ENCODE measurements at places on chromosomes 13 and 19.

GRCh38 chr19:45501730-45502014 lies 3.4 kb downstream of the PPM1N start:
- DNase-seq = no peak

DNA sequence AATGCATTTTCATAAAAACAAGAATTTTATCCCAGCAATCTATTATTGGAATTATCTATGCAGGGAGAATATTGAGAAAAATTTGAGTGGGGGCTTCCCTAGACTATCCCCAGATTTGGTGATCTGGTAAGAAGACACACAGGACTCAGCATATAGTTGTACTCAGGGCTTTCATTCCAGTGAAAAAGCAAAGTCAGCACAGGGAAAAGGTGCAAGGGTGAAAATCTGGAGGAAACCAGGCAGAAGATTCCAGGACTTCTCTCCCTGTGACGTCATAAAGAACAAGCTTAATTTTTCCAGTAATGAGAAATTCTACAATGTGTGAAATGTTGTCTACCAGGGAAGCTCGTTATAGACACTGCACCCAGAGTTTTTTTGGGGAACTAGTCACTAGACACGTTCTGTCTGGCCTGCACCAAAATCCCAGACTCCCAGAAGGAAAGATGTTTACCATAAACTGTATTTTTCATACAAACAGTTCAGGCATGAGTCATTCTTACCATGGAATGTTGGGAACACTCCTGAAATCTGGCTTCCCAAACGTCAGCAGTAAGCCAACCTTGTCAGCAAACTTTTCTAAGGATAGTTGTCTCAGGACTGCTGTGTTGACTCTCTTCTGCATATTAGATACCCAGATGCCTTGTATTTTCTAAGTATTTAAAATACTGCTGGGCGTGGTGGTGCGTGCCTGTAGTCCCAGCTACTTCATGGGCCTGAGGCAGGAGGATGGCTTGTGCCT lies 107.4 kb downstream of the DNAJC3 start:
- DNase-seq = no peak

DNA sequence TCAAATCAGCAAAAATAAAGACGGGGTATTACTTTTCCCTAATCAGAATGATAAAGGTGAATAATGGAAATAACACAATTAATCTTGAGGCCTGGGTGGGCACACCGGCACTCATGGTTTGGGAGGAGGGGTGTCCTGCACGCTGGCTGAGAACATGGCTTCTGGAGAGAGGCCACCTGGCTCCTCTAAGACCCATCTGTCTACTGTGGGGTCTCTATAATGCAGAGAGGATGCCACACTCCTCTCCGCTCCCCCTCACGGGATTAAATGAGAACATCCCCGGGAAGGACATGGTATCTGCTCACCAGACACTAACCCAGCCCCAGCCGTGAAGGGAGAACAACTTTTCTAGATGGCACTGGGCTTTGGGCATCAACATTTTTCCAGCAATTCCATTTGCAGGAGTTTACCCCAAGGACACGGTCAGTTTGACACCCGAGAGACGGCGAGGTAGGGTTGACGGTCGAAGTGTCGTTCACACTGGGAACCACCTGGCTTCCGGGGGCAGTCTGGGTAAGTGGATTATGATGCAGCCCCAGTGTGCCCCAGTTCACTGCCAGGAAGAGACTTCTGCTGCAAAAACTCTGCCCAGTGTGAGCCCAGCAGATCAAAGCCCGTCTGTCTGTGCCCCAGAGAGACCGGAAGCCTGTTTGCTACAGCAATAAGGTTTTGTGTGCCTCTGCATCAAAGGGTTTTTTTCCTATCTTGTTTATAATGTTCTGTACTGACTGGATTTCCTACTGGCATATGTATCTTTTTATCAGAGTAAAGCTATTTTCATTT lies 56.6 kb downstream of the CEBPG start:
- peak; percentile 81 for DNase-seq

- no peak for DNase-seq
These were observed 379.9 kb downstream of the LIG4 start for GRCh38 chr13:107835339-107836018.

- DNase-seq = no peak
These were observed 12.5 kb upstream of the MZF1 start for GRCh38 chr19:58585442-58586132.

DNA sequence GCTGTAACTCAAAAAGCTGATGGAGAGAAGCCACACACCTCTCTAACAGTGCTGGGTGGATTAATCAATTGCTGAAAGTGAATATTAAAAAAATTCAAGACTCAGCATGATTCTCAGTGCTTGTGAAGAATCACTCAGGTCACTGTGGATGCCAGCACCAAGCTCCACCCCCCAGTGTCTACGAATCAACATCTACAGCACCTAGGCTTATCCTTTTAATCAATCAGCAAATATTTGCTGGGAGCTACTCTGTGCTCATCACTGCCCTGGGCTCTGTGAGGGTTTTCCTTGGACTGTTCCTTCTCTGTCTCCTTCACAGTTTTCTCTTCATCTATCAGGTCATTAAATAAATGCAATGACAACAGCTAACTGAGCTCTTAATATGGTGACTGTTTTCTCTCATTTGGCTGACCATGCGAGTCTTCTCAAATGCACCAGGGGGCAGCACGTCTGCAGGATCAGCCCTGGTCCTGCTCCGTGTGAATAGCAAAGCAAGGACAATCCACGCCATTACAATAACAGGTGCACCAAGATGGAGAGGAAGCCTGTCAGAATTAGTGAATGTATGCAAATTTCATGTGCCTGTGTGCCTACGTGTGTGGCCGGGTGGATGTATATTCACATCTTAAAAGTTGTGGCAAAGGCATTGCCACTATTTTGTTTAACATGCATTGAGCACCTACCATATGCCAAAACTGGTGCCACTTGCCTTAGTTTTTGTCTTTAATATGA lies 14.6 kb upstream of the C13orf42 start:
- DNase-seq = peak; percentile 80

- DNase-seq = no peak
These were observed 45.2 kb upstream of the URI1 start for GRCh38 chr19:29896802-29897201.

DNA sequence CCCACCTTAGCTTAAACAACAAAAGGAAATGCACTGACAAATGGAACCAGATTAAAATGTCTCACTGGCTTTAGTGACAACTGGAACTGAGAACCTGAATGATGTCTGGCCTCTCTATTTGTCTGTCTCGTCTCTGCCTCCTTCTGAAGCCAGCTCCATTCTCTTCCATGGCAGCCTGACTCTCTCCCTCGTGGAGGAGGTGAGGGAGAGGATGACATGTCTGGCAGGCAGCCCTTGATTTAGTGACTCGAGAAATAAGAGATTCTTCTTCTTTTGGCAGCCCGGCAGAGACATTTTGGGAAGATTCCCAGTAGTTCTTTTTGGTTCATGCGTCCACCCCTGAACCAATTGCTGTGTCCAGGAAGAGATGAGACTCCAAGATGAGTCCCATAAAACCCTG lies 131.7 kb downstream of the KLF5 start:
- no peak for DNase-seq

- DNase-seq = no peak
These were observed 500.9 kb downstream of the MYO16 start for GRCh38 chr13:109130093-109130835.

- DNase-seq = no peak
These were observed 250.7 kb downstream of the KCTD12 start for GRCh38 chr13:76635232-76636230.

- no peak for DNase-seq
These were observed 7.4 kb downstream of the DHDH start for GRCh38 chr19:48940902-48941301.

DNA sequence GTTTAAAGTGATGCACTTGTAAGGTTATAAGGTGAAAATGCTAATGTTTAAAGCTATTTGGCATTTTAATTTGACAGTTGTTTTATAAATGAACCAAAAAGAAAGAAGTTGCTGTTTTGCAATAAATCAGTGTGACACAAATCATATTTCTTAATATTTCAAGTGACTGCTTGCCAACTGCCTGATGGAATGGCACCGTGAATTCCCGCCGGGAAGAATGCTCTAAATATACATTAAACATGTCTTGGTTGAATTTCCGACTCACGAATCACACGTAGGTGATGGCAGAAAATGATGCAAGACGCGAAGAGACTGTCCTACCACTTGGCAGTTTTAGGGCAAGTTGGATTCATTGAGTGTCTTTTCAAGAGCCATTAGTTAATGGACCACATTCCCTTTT lies 3.1 kb upstream of the GJB2 start:
- DNase-seq = no peak

DNA sequence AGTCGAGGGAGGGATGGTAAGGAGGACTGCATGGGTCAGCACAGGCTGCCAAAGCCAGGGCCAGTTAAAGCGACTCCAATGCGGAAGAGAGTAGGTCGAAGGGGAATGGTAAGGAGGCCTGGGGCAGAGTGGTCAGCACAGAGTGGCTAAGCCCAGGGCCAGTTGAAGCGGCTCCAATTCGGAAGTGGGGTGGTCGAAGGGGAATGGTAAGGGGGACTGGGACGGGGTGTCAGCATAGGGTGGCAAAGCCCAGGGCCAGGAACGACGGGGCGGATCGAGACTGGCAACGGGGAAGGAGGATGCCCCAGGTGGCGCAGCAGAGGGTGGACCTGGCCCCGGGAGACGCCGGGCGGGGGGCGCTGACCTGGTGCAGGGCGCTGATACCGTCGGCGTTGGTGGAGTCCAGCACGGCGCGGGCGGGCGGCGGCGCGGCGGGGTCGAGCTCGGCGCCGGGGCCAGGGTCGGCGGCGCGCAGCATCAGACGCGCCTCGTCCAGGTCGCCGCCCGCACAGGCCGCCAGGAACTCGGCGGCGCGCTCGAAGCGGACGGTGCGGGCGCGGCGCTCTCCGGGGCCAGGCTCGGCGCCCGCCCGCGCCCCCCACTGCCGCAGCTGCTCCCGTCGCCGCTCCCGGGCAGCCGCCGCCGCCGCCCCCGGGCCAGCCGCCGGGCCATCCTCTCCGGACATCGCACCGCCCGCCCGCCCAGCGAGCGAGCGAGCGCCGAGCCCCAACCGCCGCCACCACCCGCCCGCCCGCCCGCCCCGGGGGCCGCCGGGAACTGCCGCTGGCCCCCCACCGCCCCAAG lies at the start of gene PPP1R12C:
TSS of gene PPP1R12C (minus strand) at position 779 of the 804 bp plus-strand sequence. CDS start at position 685, 94 bp downstream.
- DNase-seq = no peak

GRCh38 chr13:87536499-87536898 lies 134.7 kb upstream of the SLITRK5 start:
- DNase-seq = no peak

DNA sequence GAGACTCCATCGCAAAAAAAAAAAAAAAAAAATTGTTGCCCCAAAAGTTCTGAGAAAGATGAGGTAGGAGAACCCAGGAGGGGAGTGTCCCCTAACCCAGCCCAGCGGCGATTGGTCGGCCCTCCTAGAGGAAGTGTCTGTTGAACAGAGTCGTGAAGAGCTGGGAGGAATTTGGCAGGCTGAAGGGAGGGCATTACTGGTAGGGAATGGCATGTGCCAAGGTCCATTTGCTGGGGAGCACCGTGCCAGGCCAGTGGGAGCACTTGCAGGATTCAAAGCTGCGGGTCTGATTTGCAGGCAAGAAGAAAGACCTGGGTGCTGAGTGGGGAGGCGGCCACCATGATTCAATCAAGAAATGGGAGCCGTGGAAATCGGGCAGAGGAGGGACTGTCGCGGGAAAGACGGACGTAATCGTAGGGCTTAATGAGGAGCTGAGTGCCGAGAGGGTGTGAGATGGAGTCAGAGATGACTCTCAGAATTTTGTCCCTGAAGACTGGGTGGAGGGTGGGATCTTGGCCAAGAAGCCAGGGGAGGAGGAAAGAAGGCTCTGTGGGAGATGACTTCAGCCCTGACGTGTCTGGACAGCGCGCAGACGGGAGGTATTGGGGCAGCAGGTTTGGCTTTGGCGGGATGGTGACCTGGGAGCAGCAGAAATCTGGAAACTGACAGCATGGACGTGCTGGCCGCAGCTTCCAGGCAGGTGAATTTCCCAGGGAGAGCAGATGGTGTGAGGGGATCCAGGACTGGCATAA lies 15.4 kb downstream of the CERS4 start:
- no peak for DNase-seq

GRCh38 chr13:39961036-39961435 lies 305.6 kb downstream of the COG6 start:
- no peak for DNase-seq

- DNase-seq = peak; percentile 44
These were observed 501 bp downstream of the GTPBP3 start for GRCh38 chr19:17337675-17338432.

DNA sequence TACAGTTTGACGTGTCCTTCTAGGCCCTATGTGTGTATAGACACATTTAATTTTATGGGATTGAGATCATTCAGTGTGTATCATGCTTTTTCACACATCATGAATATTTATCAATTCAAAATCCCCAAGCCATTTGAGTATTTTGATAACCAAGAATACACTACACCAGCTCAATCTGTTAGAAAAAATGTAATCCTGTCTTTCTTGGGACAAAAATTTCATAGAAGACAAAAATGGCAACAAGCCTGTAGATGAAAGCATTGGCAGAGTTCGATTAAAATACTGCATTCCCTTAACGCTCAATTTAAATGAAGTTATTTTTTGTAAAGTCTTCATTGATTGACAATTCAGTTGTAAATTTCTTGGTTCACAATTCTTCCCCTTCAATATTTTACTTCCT lies 41.9 kb downstream of the WDR87 start:
- no peak for DNase-seq

- no peak for DNase-seq
These were observed 53.7 kb downstream of the DNAJC15 start for GRCh38 chr13:43077046-43077445.

DNA sequence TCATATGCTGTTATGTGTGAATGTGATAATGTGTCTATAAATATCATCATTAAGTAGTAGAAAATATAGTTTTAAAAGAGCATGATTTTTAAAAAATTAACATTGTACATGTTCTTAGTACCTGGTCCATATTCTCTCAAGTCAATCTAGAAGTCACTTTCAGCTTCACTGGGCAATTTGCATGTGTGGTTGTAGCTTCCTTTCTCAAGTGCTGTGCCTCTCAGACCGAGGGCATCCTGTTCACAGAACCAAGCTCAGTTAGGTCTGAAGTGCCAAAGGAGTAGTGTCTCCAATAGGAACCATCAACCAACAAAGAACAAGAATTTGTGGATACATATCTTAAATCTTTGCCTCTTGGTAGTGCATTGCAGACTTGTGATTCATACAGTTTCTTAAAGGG lies 541.8 kb upstream of the SLC10A2 start:
- no peak for DNase-seq

- no peak for DNase-seq
These were observed 90.2 kb downstream of the LMO7 start for GRCh38 chr13:75726306-75726705.

DNA sequence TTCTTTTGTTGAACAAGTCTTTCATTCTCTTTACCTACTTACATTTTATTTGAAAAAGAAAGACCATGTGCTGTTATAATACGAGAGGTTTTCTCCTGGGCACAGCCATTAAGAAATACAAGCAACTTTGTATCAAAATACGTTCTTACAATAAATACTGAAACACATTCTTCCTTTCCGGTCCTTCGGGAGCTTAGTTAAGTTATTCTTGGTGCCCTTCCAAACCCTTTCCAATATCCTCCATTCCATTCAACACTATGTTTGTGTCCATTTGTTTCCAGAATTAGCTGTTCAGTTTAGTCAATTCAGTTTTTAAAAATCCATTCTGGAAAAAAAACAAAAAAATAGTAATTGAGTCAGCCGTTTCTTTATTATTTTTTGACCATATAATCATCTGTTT lies 746.8 kb upstream of the SLC10A2 start:
- DNase-seq = no peak
